ENCODE measurements at places on chromosomes 12 and 14.

- DNase-seq: peak; percentile 70
These were observed 171.2 kb downstream of the ERC1 start for GRCh38 chr12:1162081-1162760.

DNA sequence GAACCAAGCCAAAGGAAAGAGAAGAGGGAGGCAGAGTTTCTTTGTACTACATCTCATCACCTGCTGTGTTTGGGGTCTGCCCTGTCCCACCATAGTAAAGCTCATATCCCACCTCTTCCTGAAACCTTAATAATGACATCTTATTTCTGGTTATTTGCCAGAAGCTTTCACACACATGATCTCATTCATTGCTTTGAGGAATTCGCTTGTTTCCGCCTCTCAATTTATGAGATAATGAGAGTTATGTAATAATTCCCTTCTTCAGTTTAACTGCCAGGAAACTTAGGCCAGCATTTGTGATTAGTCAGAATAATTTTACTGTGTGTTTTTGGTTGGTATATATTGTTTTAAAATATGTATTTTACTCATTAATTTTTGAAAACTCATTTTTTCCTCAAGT is 205.2 kb downstream of the CACNA1C start:
- no peak for DNase-seq

DNA sequence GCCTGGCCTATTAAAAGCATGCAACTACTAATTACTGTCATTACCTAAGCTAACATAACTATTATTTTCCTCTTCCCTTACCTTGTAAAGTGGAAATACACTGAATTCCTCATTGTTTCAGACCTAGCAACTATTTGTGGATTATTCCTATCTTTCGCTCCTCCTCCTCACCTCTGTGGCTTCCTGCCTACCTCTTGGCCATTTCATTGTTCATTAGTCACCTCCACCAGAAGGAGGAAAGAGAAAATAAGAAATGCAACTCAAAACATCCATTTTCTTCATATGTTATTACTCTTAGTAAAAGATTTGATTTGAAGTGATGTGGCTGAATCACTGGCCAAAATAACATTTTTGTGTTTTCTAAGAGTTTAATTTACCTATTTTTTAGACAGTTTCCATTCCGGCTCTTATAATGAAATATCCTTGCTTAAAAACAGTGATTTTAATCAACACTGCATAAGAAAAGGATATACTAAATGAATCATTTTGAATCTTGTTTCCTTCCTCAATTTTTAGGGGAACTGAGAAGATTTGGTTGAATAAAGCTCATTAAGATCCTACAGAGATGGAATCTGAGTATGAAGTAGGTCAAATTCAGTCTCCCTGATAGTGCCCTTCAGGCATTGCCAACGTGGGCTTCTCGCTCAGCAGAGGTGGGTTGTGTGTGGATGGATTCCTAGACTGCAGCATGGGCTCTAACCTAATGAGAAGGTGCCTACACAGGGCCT is 27.6 kb upstream of the ARHGAP5 start:
- DNase-seq: no peak

DNA sequence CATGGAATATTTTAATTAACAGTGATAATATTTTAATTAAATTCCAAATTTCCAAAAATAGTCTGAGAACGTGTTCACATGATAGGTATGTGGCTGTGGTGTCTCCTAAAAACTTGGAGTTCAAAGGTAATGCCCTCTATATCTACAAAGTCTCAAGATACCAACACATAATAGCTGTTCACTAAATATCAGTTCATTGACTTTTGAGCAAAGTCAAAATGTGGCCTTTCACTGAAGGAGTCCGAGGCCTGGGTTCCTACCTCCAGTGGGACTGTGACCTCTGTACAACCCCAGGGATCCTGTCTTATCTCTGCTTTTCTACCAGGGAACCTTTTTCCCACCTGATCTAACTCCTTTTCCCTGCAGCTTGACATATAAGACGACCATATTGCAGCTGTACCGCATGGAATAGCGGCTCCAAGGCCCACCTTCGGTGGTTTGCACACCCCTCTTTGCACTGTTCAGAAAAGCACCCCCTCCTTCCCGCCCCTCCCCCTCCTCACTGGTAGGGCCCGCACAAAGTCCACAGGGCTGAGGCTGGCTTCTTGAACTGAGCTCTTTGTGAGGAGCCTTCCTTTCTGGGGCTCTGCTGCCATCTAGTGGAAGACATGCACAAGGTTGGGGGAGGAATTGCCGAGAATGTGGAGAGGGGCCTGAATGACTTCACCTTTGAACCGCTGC is 3.1 kb downstream of the CCND2 start:
- peak; percentile 28 for DNase-seq

DNA sequence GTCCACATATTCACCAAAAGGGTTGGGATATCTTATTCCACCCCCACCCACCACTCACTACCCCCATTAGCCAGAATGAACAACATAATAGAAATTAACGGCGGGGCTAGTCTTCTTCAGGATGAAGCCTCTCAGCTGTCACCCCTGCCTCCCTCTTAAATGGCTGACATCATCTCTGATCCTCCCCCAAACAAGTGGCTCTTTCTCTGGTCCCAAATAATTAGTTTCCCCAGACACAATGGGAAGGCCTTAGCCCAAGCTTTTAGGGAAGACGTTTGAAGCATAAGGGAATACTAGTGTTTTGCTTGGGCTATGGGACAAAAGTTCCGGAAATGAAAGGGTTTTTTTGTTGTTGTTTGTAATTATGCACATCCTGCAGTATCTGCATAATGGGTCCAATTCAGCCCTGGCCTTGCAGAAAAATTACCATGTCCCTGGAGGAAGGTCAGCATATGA is 13.8 kb downstream of the STON2 start:
- no peak for DNase-seq

DNA sequence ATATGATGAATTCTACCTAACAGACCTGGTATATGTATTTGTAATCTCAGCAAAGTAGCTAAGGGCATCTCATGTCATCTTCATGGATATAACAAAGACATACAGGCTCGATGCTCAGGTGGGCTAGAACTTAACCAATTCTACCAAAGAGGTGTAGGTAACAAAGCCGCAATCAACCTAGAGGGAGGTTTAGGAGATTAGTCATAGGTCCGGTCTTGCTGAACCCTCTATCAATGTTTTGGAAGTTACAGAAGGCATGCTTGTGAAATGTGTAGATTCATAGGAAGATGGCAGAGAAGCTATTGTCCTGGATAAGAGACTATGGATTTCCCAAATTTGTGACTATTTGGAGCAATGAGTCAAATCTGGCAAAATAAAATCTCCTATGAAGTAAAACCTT is 42.6 kb upstream of the SYCP3 start:
- DNase-seq: no peak

- DNase-seq: no peak
These were observed 44.1 kb upstream of the AMN start for GRCh38 chr14:102878174-102878969.

GRCh38 chr12:21183721-21184275 is 52.8 kb downstream of the SLCO1B1 start:
- no peak for DNase-seq

DNA sequence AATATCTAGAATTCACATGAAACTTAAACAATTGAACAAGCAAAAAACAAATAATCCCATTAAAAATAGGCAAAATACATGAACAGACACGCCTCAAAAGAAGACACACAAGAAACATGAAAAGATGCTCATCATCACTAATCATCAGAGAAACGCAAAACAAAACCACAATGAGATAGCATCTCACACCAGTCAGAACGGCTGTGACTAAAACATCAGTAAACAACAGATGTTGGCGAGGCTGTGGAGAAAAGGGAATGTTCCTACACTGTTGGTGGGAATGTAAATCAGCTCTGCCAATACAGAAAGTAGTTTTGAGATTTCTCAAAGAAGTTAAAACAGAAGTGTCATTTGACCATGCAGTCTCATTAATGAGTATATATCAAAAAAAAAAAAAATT is 121.3 kb downstream of the PTPRO start:
- DNase-seq: no peak

DNA sequence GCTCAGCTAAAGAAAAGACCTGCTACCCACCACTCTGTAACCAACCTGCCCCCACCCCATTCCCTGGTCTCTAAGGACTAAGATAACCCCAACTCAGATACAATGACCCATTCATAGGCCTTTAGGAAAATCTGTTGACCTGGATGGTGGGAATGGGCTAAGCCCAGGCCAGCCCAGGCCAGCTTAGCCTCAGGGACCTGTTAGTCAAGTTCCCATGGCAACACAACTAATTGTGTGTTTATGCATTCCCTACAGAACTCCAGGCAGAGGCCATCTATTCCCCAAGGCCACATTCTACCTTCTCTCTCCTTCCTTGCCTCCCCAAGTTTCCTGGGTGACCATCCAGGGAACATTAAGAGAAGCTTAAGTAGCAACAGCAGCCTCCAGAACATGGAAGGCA is 16.1 kb upstream of the KRT8 start:
- no peak for DNase-seq

- no peak for DNase-seq
These were observed 87.4 kb upstream of the PTPRR start for GRCh38 chr12:71007781-71008404.

- no peak for DNase-seq
These were observed 11.1 kb upstream of the KITLG start for GRCh38 chr12:88591343-88591742.

DNA sequence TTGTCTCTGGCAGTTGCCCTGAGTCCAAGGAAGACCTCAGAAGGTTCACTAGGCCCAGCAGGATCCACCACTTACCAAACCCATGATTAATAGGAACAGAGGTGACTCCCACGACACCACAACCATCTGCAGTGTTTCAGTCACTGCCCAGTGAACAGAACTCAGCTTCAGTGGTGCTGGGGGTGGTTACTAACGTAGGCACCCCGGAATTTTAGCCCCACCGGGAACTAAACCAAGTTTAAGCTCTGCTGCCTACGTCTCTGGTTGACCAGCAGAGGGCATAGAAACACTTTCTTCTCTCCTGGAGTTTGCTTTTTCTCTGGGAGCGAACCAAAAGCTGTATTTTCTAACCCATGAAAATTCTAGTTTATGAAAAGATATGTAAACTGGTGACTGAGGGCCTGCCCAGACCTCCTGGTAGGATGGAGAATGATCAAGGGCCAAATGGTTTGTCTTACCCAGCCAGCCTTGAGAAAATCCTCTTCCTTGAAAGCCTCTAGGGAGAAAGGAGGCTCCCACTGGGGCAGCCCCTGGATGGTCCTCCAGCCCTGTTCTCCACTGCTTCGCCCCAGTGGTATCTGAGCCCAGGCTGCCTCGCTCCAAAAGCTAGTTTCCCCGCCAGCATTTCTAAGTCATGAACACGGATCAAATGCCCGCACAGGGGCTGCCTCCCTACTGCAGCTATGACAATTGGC is 379.8 kb downstream of the DPF3 start:
- no peak for DNase-seq

DNA sequence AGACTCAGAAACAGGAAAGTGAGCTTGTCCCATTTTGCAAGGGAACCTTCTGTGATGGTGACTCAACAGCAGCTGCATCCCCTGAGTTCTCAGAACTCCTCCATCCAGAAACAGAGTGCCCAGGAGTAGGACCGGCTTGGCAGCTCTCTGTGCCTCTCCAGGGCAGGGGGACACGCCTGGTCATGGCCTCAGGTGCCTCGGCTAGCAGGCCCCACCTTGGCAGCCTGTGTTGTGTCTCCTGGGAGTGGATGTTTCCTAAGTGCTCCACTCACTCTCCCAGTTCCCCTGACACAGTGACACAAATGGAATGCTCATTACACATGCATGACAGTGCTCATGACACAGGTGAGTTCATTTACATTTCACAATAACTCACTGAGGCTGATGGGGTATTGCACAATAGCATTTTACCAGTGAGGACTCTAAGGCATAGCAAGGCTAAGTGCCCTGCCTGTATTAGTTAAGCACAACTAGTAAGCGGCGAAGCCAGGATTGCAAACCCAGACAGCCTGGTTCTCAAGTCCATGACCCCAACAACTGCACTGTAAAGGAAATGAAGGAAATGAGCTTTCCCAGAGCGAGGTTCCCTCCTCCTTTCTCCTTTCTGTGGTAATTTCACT is 47.4 kb downstream of the CALM1 start:
- no peak for DNase-seq

DNA sequence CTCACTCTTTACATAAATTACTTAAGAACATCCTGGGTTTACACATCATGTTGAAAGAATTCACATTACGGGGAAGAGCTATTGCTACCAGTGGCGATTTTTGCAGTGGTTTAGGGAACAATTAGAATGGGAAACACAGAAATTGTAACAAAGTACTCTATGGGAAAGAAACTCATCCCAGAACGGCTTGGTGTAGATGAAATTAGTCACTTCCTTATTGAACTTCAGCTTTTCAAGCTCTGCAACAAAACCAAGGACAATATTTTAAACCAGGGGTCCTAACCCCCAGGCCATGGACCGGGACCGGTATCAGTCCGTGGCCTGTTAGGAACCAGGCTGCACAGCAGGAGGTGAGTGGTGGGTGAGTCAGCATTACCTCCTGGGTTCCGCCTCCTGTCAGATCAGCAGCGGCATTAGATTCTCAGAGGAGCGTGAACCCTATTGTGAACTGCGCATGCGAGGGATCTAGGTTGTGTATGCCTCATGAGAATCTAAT is 32.3 kb upstream of the FICD start:
- no peak for DNase-seq

DNA sequence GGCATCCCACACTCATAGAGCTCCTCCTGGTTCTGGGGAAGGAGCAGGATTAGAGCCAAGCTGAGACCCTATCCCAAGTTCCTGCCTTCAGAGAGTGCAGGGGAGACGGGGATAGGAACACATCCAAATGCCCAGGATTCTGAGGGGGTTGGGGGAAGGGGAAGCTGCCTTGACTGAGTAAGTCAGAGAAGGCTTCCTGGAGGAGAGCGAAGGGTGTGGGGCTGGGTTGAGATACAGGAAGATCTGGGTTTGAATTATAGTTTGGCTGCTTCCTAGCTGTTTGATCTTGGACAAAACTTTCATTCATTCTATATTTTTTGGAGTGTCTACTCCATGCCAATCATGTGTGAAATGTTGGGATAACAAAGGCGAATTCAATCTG is 8.0 kb upstream of the AQP2 start:
- no peak for DNase-seq

DNA sequence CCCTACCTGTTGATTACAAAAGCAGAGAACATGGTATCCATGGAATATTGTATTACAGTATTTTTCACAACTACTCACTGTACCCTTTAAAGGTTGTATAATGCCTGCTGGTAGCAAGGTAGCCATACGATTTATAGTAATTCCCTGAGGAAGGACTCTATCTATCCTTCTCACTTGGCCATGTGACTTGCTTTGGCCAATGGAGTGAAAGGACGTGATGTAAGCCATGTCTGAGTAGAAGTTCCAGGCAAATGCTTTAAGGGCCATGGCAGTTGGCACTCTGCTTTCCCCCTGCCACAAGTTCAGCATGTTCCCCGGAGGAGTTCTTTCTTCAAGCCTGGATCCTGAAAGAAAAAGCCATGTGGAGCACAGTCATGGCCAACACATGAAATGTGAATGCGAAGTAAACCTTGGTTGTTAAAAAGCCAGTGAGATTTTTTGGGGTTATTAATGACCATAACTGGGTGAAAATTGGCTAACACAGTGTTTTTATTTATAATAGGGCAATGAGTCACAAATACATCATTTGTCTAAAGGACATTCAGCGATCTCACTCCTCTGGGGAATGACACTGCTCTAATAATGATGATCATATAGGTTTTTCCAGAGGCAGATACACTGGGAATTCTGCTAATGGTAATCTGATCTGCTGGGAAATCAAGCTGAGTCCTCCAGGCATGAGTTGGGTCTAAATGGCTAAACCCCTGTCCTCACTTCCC is 67.4 kb upstream of the SLC38A2 start:
- no peak for DNase-seq

- DNase-seq: no peak
These were observed 16.2 kb upstream of the IGF1 start for GRCh38 chr12:102496591-102496990.

All from NCI-H1417 treated with DMSO at 0.1 percent for 48 hours (cell line).